GM03348 (cell line): ENCODE measurements at places on chromosomes 1 and 21.

- DNase-seq: peak; percentile 93
These were observed 350 bp upstream of the S100A6 start for GRCh38 chr1:153536012-153536670.

DNA sequence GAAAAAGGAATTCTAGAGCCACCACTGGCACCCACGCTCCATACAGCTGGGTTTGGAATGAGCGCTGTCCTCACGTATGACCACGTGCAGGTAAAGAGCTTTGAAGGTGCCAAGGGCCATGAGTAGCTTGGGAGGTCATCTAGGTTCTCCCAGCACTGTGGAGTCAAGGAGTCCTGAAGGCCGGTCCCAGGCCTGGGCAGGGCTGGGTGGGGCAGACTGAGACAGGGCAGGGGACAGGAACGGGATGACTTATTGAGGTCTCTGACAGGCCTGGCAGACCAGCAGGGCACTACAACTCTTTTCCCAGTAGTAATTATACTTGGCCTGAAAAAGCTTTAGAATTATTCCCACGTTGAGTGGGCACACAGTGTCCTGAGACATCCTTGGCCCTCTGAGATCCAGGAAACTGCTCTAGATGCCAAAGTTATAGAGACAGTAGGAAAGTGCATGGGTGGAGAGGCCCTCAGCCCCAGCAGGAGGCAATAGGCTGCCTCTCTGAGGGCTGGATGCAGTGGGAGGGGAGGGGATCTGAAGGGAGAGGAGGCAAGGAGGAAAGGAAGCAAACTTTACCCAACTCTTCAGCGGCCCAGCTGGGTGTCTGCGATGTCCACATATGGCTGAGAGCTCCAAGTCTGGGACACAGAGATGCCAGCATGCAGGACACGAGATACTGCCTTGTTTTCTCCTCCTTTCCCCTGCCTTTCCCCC lies 1.8 kb upstream of the CDA start:
- DNase-seq: peak; percentile 44

DNA sequence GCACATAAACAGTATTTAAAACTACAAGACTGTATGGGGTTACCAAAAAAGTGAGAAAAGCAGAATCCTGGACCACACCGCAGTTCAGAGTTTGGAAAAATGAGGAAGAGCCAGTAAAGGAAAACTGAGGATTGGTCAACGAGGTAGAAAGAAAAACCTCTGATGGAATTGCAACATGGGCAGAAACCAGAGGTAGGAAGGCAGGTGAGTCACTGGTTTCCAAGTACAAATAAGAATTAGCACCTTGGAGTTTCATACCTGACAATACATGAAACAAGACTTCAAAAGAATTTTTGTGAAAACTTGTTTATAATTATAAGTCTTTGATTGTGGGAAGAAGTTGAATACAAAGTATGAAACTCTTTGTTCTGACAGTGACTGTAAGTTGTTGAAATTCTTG lies 533.7 kb upstream of the DAB1 start:
- no peak for DNase-seq

- DNase-seq: no peak
These were observed 74.6 kb upstream of the GADD45A start for GRCh38 chr1:67610450-67610849.

GRCh38 chr1:117058810-117059209 lies 1.3 kb upstream of the TTF2 start:
- no peak for DNase-seq

DNA sequence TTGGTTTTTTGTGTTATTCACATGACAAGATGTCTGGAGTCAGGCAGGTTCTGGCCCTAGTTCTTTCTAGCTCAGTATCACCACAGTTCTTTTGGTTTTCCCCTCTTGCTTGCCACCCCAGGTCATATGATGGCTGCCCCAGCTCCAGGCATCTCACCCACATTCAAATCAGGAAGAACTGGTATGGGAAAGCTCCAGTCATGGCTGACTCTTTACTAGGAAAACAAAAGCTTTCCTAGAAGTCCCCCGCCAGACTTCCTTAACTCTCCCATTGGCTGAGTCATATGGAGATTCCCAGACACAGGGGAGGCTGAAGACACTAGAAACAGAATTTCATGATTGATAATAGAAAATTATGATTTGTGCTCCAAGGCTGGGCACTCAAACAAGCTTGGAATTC lies 22.1 kb upstream of the EYA3 start:
- no peak for DNase-seq

DNA sequence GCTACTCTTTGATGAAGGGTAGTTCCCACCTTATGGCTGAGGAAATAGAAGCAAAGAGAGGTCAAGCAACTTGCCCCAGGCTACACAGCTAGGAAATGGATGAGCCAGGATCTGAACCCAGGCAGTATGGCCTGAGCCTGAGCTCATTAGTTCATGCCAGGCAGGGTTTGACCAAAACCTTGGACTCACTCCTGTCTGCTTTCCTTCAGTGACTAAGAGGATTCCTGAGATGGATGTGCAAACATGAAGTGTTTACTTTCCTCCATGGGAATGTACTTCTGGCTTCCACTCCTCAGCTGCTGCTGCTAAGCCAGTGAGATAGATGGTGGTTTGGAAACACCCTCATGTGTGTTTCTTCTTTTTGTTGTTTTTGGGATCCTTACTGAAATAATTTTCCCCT lies 35.1 kb upstream of the ERRFI1 start:
- DNase-seq: peak; percentile 89

DNA sequence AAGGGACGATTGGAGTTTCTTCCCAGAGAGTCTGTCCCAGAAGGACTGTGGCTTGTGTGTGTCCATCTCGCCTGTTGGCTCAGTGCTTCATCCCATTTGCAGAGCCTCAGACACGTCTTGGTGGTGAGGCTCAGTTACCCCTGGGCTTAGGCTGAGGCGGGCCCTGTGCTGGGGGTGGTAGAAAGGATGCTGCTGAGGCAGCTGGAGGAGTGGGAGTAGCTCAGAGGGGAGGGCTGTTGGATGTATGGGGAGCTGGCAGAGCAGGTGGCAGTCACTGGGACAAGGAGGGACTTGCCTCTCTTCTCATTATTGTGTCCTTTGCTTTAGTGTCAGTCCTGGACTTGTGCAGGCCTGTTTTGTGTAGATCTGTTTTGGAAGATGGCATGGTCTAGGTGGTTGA lies 7.3 kb upstream of the MIIP start:
- no peak for DNase-seq

DNA sequence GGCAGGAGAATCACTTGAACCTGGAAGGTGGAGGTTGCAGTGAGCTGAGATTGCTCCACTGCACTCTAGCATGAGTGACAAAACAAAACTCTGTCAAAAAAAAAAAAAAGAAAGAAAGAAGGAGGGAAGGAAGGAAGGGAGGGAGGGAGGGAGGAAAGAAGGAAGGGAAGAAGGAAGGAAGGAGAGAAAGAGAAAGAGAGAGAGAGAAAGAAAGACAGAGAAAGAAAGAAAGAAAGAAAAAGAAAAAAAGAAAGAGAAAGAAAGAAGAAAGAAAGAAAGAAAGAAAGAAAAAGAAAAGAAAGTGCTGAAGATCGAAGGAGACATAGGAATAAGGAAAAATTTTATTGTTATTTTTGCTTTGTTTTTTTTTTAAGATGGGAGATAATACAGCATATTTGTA lies 166.7 kb downstream of the SLC44A5 start:
- no peak for DNase-seq

DNA sequence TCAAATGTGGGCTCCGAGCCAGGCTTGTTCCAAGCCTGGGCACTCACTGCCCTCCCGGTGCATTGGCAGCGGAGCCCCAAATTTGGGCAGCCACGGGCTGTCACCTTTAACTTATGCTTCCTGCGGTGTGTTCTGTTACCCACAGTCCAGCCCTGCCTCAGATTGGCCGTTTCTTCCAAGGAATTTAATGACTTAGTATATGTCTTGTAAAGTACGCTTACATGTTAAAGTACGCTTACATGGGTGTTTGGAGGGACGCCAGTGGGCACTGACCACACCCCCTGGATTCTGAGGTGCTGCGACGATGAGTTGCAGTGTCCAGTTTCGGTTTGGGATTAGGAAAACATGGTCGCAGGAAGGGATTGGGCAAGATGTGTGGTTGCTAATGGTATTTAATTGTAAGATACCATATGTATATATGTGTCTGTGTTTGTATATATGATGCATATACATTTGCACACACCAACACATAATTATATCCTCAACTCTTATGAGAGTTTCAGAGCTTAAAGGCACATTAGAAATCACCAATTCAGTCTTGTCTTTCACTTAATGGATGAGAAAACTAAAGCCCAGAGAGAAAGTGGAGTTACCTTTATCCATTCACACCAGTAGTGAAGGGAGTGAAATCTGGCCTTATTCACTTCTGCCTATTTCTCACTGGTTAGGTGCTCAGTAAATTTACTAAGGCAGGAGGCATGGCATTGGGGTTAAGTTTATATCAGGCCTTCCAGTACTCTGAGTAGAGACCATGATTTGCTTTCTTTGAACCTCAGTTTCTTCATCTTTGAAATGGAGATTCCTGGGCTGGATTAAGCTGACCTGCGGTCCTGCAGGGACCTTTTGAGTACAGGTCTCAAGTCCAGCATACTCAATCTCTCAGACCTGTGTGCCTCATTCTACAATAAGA lies 1.0 kb downstream of the SMYD2 start:
- peak; percentile 69 for DNase-seq

GRCh38 chr1:116125758-116126157 lies 14.6 kb downstream of the MAB21L3 start:
- no peak for DNase-seq

- no peak for DNase-seq
These were observed 58.2 kb upstream of the GOLT1A start for GRCh38 chr1:204271970-204272369.

DNA sequence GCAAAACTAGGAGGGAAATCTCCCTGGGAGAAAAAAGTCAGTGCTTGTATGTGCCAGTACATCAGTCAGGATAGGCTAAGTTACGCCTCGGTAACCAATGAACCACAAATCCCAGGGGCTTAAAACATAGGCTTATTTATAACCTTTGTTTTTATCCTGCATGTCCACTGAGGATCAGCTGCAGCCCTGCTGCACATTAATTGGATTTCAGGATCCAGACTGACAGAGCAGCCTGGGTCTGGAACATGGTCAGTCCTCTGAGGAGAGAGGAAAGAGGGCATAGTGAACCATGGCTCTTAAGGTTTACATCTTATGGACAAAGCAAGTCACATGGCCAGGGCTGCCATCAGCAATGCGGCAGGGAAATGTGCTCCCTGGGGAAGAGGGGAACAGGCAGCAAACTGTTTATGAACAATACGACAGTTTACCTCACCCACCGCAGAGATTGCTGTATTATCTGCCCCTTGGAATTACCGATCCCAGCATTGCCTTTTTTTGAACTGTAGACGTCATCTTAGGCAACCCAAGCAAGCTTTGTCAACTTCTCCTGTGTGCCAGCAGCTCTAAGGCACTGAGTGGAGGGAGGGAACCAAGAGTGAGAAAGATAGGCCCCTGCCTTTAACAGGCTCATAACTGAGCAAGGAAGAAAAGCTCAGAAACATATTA lies 9.1 kb upstream of the SPRR4 start:
- DNase-seq: no peak

DNA sequence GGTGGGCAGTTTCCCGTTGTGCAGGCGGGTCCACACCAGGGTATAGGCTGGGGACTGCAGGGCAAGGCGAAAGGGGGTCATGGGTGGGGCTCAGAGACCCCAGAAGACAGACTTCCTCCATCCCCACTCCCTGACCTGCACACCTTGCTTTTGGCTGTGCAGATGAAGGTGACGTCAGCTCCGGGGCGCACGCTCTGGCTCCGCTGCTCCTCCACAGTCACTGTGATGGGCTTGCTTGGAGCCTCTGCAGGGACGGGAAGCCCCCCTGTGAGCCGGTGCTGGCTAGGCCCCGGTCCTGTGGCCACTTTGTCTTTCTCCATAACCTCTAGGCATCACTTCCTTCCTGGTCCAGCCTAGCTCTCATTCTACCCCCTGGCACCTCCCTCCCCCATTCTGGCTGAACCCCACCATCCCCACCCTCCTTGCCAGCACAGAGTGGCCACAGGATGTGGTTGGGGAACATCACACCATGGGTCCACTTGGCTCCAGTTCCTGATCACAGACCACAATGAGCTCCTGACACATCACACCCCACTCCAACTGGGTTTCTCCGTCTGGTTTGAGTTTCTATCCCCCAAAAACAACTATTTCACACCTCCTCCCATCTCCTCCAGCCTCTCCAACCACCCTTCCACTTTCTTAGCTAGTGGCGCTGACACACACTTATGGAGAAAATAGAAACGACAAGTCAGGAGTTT lies 45.2 kb downstream of the LDLRAD2 start:
- DNase-seq: peak; percentile 74

GRCh38 chr1:175433532-175434282 lies 241.1 kb upstream of the KIAA0040 start:
- DNase-seq: no peak

- no peak for DNase-seq
These were observed 139.1 kb upstream of the ZC3H11B start for GRCh38 chr1:219751870-219752507.

GRCh38 chr1:15295696-15296095 lies 48.7 kb downstream of the FHAD1 start:
- DNase-seq: no peak

DNA sequence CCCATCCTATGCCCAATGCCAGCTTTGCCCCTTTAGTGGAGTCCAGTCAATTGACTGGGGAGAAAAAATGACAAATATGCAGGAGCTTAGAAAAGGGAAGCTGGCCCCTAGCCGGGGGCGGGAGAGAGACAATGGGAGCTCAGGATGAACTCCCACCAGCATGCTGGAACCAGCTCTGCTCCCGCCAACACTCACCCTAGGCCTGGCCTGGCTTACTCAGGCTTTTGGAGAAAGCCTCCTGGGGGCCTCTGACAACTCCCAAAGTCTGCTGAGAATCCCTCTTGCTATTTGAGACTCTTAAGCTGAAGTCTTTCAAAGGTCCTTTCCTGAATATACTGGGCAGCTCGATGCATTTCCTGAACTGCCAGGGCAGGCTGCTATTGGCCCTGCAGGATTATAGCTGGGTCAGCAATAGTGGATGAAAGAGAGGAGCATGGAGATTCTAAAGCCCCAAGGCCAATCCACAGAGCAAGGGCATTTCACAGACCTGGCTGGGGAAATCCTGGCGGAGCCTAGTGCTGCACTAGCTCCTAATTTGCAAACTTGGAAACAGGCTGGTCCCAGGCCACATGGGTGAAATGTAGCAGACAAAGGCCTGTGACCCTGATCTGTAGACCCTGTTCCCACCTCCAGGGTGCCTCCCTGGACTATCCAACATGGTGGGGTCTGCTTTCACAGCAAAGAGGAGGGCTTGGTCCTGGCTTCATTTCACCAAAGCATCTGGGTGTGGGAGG lies 35.7 kb upstream of the CLSTN1 start:
- no peak for DNase-seq

GRCh38 chr1:108862698-108863477 lies 6.0 kb upstream of the AKNAD1 start:
- DNase-seq: no peak

GRCh38 chr21:28541371-28542112 lies 451.1 kb downstream of the LTN1 start:
- no peak for DNase-seq
